Activated naive CD8-positive, alpha-beta T cell treated with anti-CD3 and anti-CD28 coated beads, Interleukin-2, amount 10 ng/mL, durations not matched to agents 7 days and 5 days (primary cell): ENCODE measurements at places on chromosomes 2 and 18.

GRCh38 chr18:28127763-28128658 lies 48.9 kb downstream of the CDH2 start:
- DNase-seq: no peak

GRCh38 chr2:165067643-165068486 lies 112.5 kb upstream of the SLC38A11 start:
- no peak for DNase-seq

GRCh38 chr2:121000804-121001203 lies 265.1 kb downstream of the GLI2 start:
- no peak for DNase-seq

GRCh38 chr18:78546281-78546680 lies 433.3 kb upstream of the SALL3 start:
- no peak for DNase-seq

DNA sequence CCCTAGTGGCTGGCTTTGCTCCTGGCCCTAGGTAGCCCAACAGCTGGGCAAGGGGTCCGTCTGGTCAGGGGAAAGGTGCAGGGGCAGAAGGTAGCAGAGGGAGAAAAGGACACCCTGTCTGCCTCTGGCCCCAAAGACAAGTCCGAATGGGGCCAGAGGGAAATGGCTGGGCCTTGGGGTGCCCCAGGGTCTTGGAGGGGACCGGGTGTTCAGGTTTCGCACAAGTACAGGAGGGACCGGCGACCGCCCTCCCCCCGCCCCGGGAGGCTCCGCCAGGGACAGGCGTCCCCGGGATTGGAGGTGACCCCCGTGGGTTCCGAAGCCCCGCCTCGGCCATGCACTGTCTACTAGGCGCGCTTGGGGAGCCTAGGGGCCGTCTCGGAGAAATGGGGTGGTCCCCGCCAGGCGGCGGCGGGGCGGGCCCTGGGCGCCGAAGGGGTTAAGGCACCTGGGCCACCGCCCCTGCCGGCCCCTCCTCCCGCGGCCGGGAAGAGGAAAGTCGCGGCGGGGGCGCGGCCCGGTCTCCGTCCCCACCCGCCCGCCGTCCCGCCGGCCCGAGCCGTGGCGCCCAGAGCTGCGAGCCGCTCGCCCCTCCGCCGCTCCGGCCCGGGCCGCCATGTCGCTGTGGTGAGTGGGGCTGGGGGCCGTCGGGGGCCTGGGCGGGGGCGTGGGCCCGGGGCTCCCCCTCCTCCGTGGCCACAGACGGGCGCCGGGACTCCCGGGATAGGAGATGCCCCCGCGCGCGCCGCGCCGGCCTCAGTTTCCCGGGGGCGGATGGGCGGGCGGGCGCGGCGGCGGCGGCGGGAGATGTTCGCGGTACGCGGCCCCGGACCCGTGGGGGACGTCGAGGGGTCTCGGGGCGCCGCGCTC lies at the start of gene B3GNT7:
TSS of gene B3GNT7 (plus strand) at position 523 of the 870 bp plus-strand sequence. CDS start at position 617, 94 bp downstream.
- DNase-seq: no peak

GRCh38 chr2:145752091-145752806 lies 1232.3 kb upstream of the ZEB2 start:
- DNase-seq: no peak
